ENCODE measurements at places on chromosomes 2 and 18.

DNA sequence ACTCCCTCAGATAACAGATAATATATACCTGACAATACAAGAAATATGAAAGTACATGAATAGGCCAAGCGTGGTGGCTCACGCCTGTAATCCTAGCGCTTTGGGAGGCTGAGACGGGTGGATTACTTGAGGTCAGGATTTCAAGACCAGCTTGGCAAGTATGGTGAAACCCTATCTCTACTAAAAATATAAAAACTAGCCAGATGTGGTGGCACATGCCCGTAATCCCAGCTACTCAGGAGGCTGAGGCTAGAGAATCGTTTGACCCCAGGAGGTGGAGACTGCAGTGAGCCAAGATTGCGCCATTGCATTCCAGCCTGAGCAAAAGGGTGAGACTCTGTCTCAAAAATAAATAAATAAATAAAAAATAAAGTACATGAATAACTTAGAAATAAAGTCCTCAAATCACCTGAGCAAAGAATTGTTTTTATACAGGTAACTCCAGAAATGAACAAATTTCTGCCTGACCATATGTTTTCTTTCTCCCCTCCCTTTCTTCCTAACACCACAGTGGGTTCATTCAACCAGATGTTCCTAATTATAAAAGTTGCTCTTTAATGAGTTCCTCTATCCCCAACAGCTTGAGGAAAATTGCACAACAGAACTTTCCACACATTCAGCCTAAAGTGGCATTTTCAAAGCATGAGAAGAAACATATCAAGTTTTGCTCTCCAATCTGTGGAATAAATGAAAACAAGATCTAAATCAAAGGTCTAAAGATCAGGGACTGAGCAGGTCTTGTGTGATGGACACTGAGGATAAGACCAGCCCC is 33.6 kb upstream of the AP1S3 start:
- DNase-seq: no peak

- DNase-seq: no peak
These were observed 611.7 kb upstream of the NETO1 start for GRCh38 chr18:73479477-73479876.

DNA sequence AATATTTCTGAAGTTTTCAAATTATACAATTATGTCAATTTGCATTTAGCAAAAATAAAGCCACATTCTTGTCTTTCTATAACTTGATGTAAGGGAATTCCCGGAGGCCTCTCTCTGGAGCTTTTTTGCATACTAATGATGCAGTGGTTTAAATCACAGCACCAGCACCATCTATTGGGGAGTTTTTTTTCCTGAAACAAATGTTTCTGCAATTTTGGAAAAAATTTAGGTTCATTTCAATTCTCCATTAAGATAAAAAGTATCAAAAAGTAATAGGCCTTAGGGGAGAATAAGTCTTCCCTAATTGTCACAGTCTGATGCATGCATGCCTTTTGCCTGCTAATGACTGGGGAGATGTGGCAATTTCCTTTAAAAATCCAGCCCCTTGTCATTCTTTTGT is 13.5 kb downstream of the CBLN2 start:
- DNase-seq: no peak

DNA sequence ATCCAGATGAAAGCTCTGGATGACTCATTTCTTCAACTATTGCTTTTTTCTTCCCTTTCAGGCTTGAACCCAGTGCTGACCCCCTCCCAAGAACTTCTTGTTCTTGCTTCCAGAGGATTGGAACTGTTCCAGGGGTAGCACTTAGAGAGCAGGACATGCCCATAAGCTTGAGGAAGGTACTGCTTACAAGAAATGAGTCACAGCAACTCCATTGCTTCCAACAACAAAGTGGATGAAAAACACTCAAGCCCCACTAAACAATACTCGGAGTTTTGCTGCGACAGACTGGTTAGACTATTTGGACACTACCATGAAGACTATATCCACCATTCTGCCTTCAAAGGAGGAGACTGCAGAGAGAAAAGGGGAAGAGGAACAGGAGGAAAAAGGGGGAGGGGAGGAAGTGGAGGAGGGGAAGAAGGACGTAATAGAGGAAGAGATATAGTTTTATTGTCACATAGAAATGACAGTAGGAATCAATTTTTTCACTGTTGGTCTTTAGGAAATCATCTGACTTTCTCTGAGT is 1.6 kb upstream of the EPC2 start:
- no peak for DNase-seq

- DNase-seq: no peak
These were observed 492.3 kb upstream of the ZEB2 start for GRCh38 chr2:145012214-145012670.

DNA sequence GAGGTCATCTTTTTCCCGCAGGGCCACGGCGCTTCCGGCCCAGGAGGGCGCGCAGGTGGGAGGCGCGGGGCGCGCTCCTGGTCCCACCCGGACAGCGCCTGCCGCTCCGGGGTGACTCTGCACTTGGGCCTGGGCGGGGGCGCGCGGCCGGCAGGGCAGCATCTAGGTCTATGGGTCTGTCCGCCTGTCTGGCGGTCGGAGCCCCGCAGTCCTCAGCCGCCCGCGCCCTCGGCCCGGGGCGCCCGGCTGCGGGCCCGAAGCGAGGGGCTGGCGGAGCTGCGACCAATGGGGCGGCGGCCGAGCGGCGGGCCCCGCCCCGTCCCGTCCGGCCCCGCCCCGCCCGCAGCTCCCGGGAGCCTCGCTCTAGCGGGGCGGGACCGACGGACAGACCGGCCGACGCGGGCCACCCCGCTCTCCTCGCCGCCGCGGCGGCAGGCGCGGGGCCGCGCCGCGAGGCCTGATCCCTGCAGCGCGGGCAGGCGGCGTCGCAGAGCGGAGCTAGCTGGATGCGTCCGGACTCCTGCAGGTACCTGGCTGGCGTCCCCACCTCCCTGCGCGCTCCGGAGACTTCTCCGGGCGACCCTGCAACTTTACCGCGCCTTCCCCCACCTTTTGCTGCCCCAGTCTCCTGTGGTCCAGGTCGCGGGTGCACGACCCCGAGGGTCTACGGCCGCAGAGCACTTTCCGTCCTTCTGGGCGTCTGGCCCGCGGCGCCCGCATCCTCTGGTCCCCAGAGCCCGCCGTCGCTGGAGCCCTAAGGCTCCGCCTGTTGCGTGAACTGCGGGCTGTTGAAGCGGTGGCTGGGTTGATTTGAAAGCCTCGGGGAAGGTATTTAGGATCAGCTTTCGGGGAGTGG is at the start of gene KCNS3:
KCNS3 (plus strand) TSS at position 387 of the 856 bp plus-strand sequence. CDS start 52,342 bp downstream, outside the sequence.
- no peak for DNase-seq

DNA sequence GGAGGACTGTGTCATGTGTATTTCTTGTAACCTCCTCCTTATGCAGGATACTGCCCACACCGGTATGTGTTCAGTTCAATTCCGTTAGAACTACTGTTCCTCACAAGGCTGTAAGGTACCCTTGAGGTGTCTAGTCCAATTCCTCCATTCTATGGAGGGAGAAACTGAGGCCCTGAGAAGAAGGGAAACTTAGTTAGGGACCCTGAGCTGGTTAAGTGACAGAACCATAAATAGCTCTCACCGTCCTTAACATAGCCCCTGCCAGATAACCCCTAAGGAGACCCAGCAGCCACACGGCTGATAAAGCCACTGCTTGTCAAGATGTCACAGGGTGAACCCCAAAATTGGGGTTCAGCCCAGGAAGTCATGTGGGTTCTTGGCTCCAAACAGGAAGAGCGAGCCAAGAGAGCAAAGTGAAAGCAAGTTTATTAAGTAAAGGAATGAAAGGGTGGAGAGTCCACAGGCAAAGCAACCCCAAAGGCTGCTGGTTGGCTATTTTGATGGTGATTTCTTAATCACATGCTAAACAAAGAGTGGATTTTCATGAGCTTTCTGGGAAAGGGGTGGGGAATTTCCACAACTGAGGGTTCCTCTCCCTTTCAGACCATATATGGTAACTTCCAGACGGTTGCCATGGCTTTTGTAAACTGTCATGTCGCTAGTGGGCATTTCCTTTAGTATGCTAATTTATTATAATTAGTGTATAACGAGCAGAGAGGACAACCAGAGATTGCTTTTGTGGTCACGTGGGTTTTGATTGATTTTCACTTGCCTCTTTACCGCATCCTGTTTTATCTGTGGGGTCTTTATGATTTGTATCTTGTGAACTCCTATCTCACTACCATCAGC is 83.4 kb upstream of the RTN4 start:
- no peak for DNase-seq

GRCh38 chr2:55391615-55392242 is 27.9 kb downstream of the CCDC88A start:
- no peak for DNase-seq

GRCh38 chr2:142707318-142707717 is 170.1 kb upstream of the KYNU start:
- no peak for DNase-seq

DNA sequence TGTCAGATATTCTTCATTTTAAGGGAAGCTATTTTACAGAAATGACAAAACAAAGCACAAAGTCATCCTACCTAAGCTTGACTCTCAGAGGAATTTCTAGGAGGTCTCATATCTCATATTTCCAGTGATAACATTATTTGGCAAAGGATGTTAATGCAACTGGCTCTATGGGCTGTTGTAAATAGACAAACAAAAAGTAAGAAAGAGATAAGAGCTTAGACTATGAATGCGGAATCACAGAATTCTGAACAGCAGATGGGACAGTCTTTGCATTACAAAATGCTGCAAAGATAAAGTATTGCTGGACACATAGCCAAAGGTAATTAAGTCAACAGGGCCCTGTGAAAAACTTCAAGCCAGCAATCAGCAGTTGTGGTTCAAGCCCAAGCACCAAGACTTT is 23.9 kb downstream of the PIAS2 start:
- DNase-seq: no peak

DNA sequence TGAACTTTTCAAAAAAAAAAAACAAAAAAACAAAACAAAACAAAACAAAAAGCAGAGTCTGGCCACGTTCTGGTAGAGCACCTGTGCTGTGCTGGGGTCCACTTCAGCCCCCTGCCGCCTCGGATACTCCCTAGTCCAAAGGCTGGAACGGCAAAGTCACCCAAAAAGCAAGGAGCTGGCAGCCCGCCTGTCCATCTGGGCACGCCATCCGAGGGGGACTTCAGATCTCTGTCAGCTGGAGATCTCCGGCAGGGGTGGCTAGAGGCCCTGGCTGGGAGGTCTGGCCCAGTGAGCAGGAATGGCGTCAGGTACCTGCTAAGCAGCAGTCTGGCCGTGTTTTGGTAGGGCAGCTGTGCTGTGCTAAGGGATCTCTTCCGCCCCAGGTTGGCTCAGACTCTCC is 152.3 kb upstream of the ZNF516 start:
- no peak for DNase-seq

GRCh38 chr2:17912266-17912691 is 33.8 kb downstream of the KCNS3 start:
- DNase-seq: no peak

DNA sequence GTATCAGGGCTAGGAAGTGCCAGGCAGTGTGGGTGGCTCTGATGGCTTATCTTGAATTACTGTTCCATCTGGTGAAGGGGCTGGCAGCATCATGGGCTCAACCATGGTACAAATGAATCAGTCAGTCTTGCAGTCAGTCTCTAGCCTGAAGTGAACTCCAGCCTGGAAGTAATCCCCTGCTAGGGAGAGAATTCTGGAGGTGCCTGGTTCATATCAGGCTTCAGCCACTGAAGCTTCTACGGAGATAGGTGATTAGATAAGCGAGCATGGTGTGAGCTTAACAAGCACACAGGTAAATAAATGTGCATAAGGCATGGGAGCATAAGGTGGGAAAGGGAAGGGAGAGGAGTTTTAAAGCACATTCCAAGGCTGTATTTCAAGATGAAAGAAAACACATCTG is 541.7 kb downstream of the MBD2 start:
- DNase-seq: no peak

DNA sequence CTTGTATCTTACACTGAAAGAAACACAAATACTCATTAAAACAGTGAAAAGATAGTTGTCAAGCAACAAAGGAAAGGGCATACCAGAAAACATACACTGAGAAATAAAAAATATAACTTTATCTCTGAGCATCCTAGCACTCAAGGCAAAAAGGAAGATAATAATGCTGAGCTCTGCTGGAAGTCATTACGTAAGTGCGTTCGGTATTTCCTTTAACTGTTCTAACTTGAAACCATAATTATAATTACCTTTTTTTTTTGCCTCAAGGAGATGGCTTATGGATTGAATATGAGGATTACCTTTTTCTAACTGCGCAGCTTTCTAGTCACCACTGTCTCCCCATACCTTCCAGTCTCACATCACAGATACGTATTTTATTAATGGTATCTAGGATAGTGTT is 308.1 kb downstream of the GBX2 start:
- DNase-seq: no peak

DNA sequence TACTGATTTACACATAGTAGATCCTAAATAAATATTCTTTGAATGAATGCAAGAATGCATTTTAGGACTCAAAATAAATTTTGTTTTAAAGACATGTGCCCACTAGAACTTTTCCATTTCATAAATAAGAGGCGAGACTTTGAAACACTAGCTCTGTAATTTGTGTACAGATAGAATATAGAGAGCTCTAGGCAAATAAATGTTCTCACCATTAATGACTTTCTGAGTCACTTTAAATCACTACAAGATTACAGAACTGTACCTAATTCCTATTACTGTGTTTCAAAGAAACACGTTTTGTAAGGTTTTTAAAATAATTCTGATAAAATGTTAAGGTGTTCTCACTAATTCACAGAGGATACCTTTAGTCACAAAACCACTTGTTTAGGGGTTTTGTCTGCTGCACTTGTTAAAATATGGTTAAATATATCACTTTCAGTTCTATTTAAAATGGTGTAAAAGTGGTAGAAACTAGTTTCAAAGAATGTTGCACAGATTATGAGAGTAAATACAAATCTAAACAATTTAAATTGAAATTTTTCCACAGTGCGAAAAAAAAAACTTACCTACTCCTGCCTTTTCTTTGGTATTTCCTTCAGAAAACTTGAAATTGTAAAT is 158.7 kb upstream of the ZC3H15 start:
- DNase-seq: no peak

GRCh38 chr18:57649556-57650500 is 28.2 kb upstream of the NARS1 start:
- no peak for DNase-seq

GRCh38 chr2:30109856-30110255 is 37.0 kb upstream of the YPEL5 start:
- DNase-seq: no peak
